Activated CD4-positive, alpha-beta memory T cell treated with anti-CD3 and anti-CD28 coated beads, Interleukin-2, amount 10 ng/mL, durations not matched to agents 7 days and 5 days (primary cell): ENCODE measurements at places on chromosomes 11 and 22.

DNA sequence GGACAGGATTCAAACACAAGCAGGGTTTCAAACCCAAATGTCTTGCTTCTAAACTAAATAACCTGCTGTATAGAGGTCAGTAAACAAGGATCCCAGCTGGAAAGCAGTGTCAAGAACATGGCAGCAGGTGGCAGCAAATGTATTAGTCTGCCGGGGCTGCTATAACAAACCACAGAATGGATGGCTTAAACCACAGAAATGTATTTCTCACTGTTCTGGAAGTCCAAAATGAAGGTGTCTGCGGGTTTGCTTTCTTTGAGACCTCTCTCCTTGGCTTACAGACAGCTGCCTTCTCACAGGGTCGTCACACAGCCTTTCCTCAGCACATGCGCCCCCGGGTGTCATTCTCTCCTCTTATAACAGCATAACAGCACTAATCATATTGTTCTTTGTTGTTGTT lies 65.1 kb upstream of the LRRC55 start:
- no peaks in the 10 kb centered on the region for H3K4me1 ChIP-seq
- H3K36me3 ChIP-seq = no peaks in the 10 kb centered on the region
- peak; percentile 17 for DNase-seq
- no peaks in the 10 kb centered on the region for H3K27me3 ChIP-seq
- H3K27ac ChIP-seq = no peak overlapping the region

- H3K4me3 ChIP-seq = no peak overlapping the region
- no peaks in the 10 kb centered on the region for H3K36me3 ChIP-seq
- no peaks in the 10 kb centered on the region for H3K27me3 ChIP-seq
- H3K4me1 ChIP-seq = no peaks in the 10 kb centered on the region
Measured at GRCh38 chr11:99422581-99423427, 402.1 kb downstream of the CNTN5 start.

- no peaks in the 10 kb centered on the region for H3K27me3 ChIP-seq
- H3K4me1 ChIP-seq = peaks cover 48% of the 10 kb centered on the region
- H3K36me3 ChIP-seq = peaks cover 79% of the 10 kb centered on the region
Measured at GRCh38 chr11:12239396-12239795, 129.0 kb downstream of the MICAL2 start.

GRCh38 chr11:31247321-31247720 lies 122.2 kb downstream of the DCDC1 start:
- peaks cover 3% of the 10 kb centered on the region for H3K27me3 ChIP-seq
- no peaks in the 10 kb centered on the region for H3K36me3 ChIP-seq
- H3K27ac ChIP-seq = no peak overlapping the region
- DNase-seq = no peak
- no peak overlapping the region for H3K4me3 ChIP-seq

- no peaks in the 10 kb centered on the region for H3K27me3 ChIP-seq
Measured at GRCh38 chr11:68575025-68575665, 109.2 kb upstream of the GAL start.

DNA sequence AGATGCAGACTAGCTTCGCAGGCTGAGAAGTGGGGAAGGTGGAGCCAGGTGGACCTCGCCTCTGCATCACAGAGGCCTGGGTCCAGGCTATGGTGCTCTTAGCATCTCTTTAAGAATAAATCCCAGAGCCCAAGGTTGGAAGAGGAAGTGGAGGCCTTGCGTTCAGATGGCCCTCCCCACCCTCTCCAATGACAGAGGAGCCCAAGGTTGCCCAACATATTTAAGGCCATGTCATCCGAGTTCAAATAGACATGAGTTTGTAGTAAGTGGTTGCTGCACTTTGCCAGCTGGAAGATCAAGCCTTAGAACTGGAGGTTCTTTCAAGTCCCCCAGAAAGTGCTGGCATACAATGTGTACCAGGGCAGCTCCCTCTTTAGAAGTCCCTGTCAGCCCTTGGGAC lies 47.1 kb upstream of the HORMAD2 start:
- H3K27ac ChIP-seq = no peak overlapping the region
- H3K36me3 ChIP-seq = no peaks in the 10 kb centered on the region
- H3K4me3 ChIP-seq = no peak overlapping the region
- no peak for DNase-seq
- H3K4me1 ChIP-seq = no peaks in the 10 kb centered on the region
- no peaks in the 10 kb centered on the region for H3K27me3 ChIP-seq

DNA sequence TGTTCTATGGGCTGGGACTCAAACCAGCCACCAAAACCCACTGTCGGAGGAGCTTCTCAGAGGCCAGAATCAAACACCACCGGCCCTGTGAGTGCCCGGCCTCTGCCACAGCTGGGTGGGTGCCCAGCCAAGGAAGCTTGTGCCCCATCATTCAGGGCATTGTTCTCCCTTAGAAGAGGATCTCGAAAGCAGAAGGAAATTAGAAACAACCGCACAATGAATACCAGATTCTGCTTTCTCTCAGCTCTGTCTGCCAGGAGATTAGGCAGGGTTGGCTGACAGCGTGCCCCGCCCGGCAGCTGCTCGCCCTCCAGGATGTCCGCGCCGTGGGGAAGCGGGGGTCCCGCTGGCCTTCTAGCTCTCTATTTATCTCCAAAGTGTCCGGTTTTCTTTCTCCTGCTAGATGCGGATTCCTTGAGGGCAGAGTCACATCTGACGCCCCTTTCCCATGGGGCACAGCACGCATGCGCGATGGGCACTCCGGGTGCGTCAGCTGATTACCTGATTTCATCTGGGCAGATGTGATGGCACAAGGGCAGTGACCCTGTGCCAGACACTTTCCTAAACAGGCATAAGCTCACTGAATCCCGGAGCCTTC lies 25.5 kb downstream of the SCGB1A1 start:
- H3K36me3 ChIP-seq = no peaks in the 10 kb centered on the region
- peaks cover 23% of the 10 kb centered on the region for H3K27me3 ChIP-seq
- H3K27ac ChIP-seq = no peak overlapping the region

DNA sequence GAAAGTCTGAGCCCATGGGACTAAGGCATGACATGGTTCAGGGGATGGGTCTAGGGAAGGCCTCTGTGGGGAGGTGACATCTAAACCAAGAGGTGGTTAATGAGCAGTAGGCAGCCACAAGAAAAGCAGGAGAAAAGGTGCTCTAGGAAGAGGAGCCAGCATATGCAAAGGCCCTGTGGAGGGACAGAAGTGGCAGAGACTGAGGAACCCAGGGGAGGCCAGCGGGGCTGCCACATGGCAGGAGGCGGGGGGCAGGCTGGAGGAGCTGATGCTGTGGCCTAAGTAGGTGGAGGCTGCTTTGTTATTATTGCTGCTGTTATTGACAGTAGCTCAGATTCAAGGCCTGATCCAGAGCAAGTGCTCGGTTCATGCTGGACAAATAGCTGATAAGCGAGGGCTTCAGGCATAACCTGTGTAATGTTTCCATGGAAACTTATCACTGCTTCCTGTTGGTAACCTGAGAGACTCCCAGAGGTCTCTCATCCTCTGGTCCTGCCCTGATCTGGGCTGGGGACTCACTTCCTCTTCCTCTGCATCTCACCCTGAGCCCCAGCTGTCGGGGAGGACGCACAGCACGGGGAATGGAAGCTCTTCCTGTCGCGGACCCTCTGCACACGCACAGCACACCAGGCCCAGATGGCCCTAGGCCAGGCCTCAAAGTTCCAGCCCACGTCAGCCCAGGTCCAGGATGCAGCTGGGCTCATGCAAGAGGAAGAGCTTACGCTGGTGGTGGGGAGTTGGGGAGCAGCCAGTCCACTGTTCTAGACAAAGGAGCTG lies 75.2 kb upstream of the TP53I11 start:
- DNase-seq = no peak
- peaks cover 10% of the 10 kb centered on the region for H3K4me1 ChIP-seq

DNA sequence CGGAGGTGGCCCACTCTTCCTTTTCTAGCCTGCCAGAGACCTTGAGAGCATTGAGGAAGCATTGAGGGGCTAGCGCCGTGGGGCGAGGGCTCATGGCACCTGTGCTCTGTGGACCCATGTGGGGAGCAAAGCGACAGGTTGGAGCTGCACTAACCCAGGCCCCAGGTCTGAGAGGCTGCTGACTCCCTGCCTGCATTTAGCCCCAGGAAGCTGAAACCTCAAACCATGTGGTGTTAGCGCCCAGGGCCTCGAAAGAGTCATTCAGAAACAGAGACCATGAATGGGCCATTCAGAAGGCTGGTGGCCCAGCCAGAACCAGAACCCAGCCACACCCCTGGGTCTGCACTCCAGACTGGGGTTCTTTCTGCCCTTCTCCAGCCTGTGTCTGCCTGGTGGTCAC lies 88.6 kb downstream of the BCR start:
- H3K27me3 ChIP-seq = no peaks in the 10 kb centered on the region
- no peak for DNase-seq
- no peak overlapping the region for H3K4me3 ChIP-seq
- no peak overlapping the region for H3K27ac ChIP-seq

DNA sequence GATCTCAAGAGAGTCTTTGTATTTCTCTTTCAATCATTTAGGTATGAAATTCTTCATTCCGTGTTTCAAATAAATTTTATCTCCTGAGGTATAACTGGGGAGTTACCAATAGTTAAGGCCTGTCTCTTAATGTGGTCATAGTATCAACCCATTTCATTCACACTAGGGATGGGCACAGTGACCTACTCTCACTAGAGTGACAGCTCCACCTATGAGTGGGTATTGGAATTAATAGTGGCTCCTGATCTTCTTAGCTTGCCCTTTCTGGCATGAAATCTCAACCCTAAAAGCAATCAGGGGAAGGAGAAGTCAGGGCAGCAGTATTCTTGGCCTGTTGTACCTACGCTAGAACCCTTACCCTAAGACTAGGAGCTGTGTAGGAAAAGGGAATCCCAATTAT lies 507.7 kb downstream of the FAM181B start:
- no peak for DNase-seq
- no peaks in the 10 kb centered on the region for H3K27me3 ChIP-seq
- H3K4me1 ChIP-seq = no peaks in the 10 kb centered on the region
- H3K27ac ChIP-seq = no peak overlapping the region

- no peaks in the 10 kb centered on the region for H3K27me3 ChIP-seq
- H3K36me3 ChIP-seq = no peaks in the 10 kb centered on the region
- no peak for DNase-seq
- H3K4me1 ChIP-seq = no peaks in the 10 kb centered on the region
- no peak overlapping the region for H3K27ac ChIP-seq
Measured at GRCh38 chr11:132920451-132921096, 611.7 kb downstream of the OPCML start.

- H3K4me1 ChIP-seq = no peaks in the 10 kb centered on the region
- no peak overlapping the region for H3K27ac ChIP-seq
- H3K27me3 ChIP-seq = no peaks in the 10 kb centered on the region
- H3K36me3 ChIP-seq = peaks cover 3% of the 10 kb centered on the region
- H3K4me3 ChIP-seq = no peak overlapping the region
- no peak for DNase-seq
Measured at GRCh38 chr11:7612661-7613393, 60.5 kb downstream of the CYB5R2 start.

DNA sequence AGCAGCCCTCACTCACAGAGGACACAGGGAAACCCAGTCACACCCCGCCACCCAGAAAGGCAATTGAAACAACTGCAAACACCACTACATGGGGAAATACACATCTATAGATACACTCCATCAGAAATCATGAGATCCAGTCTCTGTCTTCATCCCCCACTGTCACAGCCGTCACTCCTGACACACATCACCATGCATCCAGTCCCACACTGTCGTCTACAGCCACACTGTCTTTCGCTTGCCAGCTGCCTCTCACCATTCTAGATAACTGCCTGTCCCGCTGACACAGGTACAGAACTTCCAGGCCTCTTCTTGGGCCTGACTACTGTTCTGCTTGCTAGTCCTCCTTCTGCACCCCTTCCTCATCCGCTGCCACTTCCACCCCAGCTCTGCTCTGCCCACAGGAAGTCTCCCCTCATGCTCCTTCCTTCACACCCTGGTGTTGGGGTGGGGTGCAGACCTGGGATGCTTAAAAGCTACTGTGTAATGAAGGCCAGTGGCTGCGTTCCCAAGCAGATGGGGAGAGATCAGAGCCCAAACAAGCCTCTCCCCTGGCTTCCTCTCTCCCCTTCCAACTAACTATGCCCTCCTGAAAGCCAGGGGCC lies 42.6 kb downstream of the SLC22A12 start:
- DNase-seq = no peak
- H3K4me3 ChIP-seq = no peak overlapping the region
- no peaks in the 10 kb centered on the region for H3K36me3 ChIP-seq
- peaks cover 9% of the 10 kb centered on the region for H3K4me1 ChIP-seq
- no peak overlapping the region for H3K27ac ChIP-seq
- H3K27me3 ChIP-seq = no peaks in the 10 kb centered on the region

DNA sequence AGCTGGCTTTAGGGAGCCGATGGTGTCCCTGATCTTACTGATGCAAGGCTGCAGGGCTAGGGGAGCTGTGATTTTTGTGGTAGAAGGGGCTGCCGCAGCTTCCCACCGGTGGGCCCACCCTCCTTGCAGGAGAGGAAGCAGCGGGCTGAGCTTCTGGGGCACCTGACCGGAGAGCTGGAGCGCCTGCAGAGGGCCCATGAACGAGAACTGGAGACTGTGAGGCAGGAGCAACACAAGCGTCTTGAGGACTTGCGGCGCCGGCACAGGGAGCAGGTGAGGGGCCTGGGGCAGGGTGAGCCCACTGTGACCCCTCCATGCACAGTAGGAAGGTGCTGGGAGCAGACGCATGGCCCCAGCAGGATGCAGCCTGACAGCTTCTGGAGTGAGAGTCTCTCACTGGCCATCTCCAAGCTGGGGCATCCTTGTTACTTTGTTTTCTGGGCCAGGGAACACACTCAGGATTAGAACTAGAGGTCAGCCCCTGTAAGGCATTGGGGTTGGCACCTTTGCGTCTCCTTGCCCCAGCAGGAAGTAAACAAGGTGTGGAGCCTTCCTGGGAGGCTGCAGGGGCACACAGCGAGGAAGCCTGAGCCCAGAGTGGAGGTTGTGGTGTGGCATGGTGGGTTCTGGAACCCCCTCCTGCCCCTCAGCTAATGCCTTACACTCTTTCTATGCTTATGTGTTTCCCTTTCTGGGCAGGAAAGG lies 66.7 kb downstream of the CEP164 start:
- H3K27ac ChIP-seq = no peak overlapping the region
- no peak overlapping the region for H3K4me3 ChIP-seq
- no peaks in the 10 kb centered on the region for H3K27me3 ChIP-seq
- H3K4me1 ChIP-seq = no peaks in the 10 kb centered on the region
- peaks cover 61% of the 10 kb centered on the region for H3K36me3 ChIP-seq

GRCh38 chr11:64348383-64349024 lies 8.5 kb downstream of the CCDC88B start:
- no peak overlapping the region for H3K27ac ChIP-seq
- no peaks in the 10 kb centered on the region for H3K27me3 ChIP-seq
- no peak overlapping the region for H3K4me3 ChIP-seq

DNA sequence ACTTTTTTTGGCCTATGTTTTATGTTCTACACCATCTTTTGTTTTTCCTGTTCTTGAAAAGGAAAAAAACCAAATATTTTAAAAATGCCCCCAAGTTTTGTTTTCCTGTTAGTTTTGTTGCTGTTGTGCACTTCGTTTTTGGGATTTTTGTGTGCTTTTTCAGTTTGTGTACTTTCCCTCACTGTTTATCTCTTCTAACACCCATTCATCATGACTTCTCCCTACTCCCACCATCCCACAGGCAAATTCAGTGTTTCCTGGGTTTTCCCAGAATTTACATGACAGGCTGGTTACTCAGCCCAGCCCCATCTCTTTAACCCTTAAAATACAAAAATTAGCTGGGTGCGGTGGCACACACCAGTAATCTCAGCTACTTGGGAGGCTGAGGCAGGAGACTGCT lies 15.6 kb downstream of the TMEM123 start:
- no peak for DNase-seq
- H3K27me3 ChIP-seq = no peaks in the 10 kb centered on the region
- peaks cover 94% of the 10 kb centered on the region for H3K36me3 ChIP-seq
- peak overlapping the region; percentile 18 for H3K27ac ChIP-seq
- no peak overlapping the region for H3K4me3 ChIP-seq
- H3K4me1 ChIP-seq = peaks cover 53% of the 10 kb centered on the region

GRCh38 chr11:16945671-16946469 lies 68.3 kb downstream of the PLEKHA7 start:
- DNase-seq = peak; percentile 40
- H3K36me3 ChIP-seq = no peaks in the 10 kb centered on the region
- H3K4me1 ChIP-seq = peaks cover 6% of the 10 kb centered on the region
- no peaks in the 10 kb centered on the region for H3K27me3 ChIP-seq
- no peak overlapping the region for H3K4me3 ChIP-seq
